ENCODE measurements at places on chromosomes 6 and 20. TPM values are rescaled to one million over a fixed set of nuclear protein-coding genes. Genes with fewer than 3 reads are reported as not detected.
A peak's percentile ranks its signal among the peaks of the same experiment; 100 is the strongest.

DNA sequence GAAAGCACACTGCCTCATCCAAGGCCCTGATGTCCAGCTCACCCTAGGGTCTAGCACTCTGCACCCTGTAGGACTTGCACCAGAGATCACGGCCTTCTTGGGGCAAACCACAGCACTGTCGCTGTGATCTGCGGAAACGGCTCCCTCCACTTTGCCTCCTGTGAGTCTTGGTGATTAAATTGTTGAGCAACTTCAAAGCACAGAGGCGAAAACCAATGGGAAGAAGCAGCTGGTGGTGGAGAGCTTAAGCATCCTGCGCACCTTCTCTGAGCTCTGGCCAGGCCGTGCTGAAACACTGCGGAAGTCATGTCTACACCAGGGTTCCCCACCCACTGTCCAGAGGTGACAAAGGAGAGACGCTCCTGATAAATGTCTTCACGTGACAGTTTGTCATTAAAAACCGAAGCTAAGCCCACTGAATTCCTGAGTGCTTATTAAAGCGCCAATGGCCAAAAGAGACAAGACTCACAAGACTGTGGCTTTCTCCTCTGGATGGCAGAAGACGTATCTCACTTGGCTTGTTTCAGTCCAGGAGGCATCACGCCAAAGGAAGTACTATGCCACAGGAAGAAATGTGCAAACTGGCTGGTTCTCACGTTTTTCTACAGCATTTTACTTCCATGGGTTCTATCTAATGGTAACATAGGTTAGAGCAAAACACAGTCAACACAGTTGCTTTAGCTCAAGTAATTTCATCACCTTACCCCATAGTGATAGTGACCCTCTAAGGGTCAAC lies 3.1 kb downstream of the RAMACL start:
- H3K27me3 ChIP-seq, result no peaks in the 10 kb centered on the region
- H3K27ac ChIP-seq, result no peak overlapping the region
- H3K4me3 ChIP-seq, result no peak overlapping the region

DNA sequence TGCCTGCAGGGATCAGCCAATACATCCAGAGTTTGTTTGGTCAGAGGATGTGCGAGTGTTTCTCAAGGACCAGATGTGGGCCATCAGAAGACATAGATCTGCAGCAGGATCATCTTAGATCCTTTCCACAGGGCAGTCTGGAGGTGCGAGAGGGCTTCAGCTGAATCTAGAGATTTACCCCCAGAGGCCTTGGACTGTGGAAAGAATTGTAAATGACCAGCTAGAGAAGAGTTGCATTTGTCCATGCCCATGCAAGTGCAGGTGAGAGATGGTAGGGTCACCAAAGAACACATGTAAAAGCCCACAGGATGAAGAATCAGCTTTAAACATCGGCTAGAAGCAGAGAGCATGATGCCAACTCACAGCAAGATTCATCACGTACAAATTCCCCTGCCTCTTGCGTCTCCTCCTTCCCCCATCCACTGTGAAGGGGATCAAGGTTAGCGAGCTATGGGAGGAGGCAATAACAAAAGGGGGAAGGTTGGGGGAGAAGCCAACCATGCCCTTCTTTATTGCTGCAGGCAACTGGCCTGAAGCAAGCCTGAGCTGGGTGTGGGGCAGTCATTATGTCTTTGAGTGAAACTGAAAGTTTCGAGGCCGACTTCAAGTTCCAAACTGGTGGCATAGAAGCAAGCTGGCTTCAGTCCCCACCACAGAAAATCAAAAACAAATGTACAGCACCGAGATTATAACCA lies 83.5 kb downstream of the SCML4 start:
- no peak for DNase-seq
- H3K36me3 ChIP-seq, result no peaks in the 10 kb centered on the region
- no peak overlapping the region for H3K27ac ChIP-seq
- no peak overlapping the region for H3K4me3 ChIP-seq
- peaks cover 95% of the 10 kb centered on the region for H3K27me3 ChIP-seq

DNA sequence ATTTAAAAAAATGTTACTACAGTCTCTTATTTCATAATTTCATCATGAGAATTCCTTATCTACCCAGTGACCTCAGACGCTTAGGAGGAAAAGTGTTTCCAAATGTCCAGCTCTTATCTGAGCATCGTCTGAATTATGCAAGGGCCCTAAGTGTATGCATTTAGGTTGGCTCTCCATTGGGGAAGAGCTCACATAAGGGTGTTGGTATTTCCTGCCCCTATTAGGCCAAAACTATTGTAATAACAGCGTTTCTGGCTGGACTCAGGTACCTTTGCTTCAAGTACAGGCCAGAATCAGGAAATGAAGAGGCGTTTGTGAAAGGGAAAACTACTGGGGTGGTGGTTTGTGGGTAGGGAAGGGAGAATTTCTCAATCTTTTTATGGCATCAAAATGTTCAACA lies 40.4 kb upstream of the SGK1 start:
- H3K4me3 ChIP-seq, result no peak overlapping the region
- DNase-seq, result no peak
- peaks cover 9% of the 10 kb centered on the region for H3K4me1 ChIP-seq

DNA sequence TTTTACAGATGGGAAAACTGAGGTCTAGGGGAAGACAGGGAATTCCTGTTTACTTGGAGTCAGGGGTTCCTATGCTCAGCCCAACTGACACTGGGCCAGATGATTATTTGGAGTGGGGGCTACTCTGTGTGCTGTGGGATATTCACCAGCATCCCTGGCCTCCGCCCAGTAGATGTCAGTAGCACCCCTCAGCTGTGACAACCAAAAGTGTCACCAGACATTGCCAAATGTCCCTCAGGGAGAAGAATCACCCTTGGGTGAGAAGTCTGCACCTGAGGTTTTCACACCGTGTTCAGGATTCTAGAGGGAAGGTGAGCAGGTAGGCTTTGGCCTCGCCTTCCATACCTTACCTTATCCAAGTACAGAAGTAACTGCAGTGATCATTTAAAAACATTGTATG lies 27.6 kb downstream of the CDH26 start:
- H3K27ac ChIP-seq, result no peak overlapping the region
- peak; percentile 38 for DNase-seq
- H3K4me1 ChIP-seq, result peaks cover 26% of the 10 kb centered on the region
- no peak overlapping the region for H3K4me3 ChIP-seq

DNA sequence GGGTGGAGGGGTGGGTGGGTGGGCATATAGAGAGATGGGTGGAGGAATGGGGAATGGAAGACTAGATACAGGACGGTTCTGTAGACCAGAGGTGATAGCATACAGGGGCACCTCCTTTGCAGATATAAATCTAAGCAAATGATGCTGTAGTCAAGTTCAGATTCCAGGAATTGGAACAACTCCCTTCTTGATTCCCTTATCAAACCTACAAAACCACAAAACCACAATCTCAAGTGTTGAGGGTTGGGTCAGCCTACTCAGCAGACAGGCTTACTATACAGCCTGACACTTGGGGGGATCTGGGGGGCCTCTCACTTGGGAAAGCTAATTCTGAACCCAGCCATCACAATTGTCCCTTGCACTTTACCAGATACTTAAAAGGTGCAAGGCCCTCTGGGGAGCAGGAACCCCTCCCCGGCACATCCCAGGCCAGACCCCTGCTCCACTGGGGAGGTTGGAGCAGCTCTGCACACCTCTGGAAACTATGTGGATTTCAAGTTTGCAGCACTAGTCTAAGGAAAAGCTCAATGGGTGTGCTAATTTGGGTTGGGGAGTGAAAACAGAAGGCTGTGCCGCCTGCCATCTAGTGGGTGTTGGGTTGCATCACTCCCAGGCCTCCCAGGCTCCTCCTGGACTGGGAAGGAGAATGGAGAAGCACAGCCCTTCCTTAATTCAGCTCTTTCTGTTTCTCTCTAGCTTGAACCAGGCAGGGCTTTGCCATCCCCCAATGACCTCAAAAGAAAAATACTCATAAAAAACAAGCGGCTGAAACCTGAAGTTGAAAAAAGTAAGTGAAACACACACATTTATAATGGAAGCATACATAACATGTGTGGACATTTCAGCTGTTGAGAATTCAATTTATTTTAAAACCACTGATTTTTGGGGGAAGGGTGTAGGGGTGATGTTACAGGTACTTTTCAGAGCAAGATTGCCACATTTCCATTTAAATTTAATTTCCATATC lies 121.2 kb upstream of the LAMP5 start:
- no peaks in the 10 kb centered on the region for H3K4me1 ChIP-seq
- H3K27me3 ChIP-seq, result no peaks in the 10 kb centered on the region
- 0 out of 2 replicates have a peak, but pooled peaks cover 3% of the 10 kb centered on the region for H3K36me3 ChIP-seq
- H3K4me3 ChIP-seq, result no peak overlapping the region

GRCh38 chr6:152023613-152024012 lies 216.1 kb downstream of the ESR1 start:
- DNase-seq, result no peak
- H3K4me3 ChIP-seq, result no peak overlapping the region
- H3K27ac ChIP-seq, result no peak overlapping the region
- no peaks in the 10 kb centered on the region for H3K36me3 ChIP-seq
- H3K4me1 ChIP-seq, result no peaks in the 10 kb centered on the region

The RIPOR2 gene
- total RNA-seq, result 0.44 TPM

- no peaks in the 10 kb centered on the region for H3K36me3 ChIP-seq
- H3K4me1 ChIP-seq, result no peaks in the 10 kb centered on the region
- no peak overlapping the region for H3K27ac ChIP-seq
- DNase-seq, result no peak
- no peaks in the 10 kb centered on the region for H3K27me3 ChIP-seq
- H3K4me3 ChIP-seq, result no peak overlapping the region
Observed at GRCh38 chr6:73857341-73857890, 161.4 kb downstream of the CD109 start.

Data from PC-3 (cell line).